ENCODE measurements at places on chromosomes 7 and 10.

DNA sequence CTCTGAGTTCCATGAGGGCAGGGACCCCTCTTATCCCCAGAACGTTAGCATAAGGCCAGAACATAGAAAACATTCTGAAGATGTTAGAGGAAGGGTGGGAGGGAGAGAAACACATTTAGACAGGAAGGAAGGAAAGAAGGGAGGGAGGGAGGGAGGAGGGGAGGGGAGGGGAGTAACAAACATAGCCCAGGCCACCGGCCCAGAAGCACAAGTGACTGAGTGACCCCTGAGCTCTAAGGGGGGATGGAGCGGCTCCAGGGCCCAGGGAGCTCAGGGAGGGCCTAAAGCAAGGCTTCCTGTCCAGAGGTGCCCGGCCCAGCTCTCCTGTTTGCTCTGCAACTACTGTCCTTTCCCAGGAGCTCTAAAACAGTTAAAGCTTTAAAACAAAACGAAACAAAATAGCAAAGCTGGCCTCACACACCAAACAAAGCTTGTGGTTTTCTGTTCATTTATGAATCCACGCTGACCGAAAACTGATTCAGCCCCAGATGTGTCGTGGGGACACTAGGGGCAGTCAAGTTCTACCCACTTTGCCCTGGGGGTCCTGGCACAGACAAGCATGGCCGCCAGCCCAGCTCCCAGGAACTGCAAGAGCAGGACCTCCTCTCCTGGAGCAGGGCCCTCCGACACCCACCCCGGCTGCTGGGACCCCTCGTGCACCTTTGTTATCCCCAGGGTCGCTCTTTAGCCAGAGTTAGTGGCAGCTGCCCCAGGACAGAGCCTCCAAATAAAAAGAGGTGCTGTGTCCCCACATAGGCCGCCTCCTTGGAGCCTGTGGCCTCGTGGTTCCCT, 496.2 kb upstream of the FOXK1 start:
- no peak for DNase-seq

- no peak for DNase-seq
These were observed 429.0 kb downstream of the ETV1 start for GRCh38 chr7:13560441-13560840.

- no peak for DNase-seq
These were observed 78.2 kb upstream of the STEAP1B start for GRCh38 chr7:22578007-22578733.

GRCh38 chr10:131089861-131090260, 221.7 kb downstream of the TCERG1L start:
- DNase-seq: no peak

- DNase-seq: no peak
These were observed 12.5 kb downstream of the PSAP start for GRCh38 chr10:71838264-71839211.

GRCh38 chr7:84790882-84791281, 396.0 kb downstream of the SEMA3D start:
- no peak for DNase-seq

DNA sequence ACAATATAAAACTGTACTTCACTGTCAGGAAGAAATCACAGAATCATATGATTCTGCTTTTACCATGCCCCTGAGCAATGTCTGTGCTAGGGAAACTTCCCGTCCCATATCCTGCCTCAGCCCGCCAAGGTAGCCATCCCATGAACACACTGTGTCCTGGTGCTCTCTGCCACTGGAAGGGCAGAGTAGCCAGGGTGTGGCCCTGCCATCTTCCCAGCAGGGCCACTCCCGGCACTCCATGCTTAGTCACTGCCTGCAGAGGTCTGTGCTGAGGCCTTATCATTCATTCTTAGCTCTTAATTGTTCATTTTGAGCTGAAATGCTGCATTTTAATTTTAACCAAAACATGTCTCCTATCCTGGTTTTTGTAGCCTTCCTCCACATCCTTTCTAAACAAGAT, 31.8 kb downstream of the AP3M1 start:
- DNase-seq: no peak

DNA sequence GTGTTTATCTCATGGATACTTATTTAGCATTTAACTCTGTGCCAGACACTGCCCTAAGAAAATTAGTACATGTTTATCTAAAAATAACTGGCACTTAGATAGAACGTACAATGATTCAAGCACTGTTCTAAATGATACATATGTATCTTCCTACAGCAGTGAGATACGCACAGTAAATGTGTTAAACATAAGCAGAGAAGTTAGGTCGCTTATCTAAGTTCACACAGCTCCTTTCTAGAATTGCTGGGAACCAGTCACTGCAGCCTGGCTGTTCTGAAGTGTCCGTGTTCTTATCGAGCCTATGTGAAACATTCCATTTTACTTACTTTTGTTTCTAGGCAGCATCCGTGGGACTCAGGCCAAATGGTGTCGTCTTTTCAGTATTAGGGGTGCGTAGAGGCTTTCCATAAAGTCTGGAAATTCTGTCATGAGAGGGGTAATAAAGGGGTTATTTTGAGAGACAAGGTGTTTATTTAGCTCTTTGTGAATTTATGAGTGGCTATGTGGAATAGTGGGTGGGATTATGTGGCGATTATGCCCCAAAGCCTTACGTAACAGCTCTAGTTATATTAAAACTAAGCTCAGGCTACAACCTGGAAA, 186.9 kb downstream of the SND1 start:
- no peak for DNase-seq

DNA sequence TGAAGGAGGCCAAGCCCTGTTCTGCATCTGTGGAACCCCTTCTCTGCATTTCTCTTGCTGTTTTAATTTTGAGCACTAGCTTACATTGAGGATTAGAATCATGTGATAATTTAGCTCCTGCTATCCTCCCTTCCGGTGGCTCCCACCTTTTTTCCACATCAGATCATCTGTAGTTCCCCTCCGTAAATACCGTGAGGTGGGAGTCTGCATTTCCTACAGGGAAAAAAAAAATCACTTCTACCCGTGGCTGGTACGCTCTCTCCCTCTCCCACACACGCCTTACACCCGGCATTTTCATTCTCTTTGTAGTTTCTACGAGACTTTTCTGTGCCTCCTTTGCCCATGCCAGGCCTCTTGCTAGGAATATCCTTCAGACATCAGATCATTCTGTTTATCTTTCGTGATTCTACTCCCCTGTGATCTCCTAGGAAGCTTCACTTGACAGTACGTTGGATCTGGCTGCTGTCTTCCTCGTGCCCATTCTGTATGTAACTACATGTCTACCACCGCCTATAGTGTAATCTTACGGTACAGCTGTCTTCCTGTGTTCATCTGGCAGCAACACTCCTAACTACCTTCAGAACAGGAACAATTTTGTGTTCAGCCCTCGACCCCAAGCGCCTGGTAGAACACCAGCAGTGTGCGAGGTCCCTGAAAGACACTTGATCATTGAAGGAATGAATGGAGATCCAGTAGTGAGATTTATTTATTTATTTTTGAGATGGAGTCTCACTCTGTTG, 41.7 kb upstream of the OCM start:
- DNase-seq: no peak

- no peak for DNase-seq
These were observed 1.4 kb upstream of the KLF6 start for GRCh38 chr10:3786295-3787015.

GRCh38 chr7:48366096-48366495, 194.8 kb downstream of the ABCA13 start:
- DNase-seq: no peak

GRCh38 chr10:124545351-124546054, 83.9 kb downstream of the LHPP start:
- DNase-seq: no peak

Data from GM12891 (cell line).